Nucleus accumbens (tissue), 56 donors: ENCODE measurements at places on chromosomes 16 and 17.
A peak's percentile ranks its signal among the peaks of the same experiment; 100 is the strongest.

DNA sequence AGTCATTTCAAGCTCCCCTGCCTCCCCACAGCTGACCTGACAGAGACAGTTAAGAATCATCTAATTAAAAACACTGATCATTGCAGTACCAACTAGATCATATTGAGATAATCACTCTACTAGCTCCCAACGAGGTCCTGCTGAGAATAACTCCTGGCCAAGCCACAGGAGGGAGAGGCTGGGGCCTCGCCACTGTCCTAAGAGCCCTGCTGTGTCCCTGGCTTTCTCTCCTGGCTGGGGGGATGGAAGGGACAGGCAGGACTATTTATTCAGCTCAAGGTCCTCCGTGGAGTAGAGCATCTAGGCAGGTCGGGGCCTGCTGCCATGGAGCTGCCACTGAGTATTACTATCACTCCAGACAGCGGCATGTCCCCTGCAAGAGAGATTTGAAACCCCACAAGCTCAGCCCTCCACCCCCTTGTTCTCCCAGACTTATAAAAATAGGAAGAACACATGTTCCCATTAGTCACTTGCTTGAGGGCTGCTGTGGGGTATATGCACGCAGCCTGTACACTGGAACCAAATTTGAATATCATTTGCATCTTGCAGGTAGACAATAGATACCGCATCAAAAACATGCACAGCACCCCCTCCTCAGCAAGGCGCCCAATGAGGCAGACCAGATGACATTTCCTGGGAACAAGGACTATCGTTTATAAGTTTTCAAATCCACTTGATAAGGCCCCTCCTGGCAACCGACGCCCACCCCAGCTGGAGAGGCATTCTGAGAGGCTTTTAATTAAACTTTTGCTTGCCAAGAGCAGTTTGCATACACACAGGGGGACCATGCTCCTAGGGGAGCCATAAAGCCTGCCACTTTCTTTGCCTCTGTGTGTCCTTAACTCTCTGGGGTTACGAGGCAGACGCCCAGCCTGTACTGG, 385.2 kb upstream of the ZFHX3 start:
- DNase-seq = peak; percentile 15

DNA sequence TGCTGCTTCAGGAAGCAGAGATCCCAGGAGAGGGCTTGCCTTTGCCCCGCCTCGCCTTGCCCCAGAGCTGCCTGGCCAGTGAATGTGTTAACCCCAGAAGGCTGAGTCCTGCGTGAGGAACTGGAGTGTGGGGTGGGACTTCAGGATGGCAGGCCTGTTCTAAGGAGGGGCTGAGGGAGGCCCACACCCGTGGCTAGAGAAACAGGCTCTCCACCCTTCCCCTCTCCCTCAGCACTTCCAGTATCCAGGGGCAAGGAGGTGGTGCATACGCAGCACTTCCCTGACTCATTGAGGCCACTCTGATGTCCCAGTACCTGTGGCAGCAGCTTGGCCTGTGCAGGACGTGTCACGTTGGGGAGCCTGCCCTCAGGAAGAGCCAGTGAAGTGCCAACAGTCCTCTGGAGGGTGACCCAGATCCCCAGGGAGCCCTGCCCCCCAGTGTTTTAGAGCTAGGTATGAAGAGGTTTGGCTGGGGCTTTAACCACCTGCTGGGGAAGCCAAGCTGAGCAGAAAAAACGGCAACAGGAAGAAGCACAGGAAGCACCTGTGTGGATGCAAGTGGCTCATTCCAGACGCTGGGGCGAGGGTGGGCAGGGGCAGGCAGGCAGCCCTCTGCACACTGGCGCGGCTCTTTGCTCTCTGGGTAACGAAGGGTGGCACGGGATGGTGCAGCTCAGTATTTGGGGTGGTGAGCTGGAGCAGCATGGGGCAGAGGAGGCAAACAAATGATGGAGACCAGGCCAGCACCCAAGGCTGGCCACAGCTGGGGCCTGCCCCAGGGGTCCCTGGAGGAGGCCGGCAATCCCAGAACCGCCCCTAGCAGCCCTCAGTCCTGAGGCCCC, 14.7 kb upstream of the CTCF start:
- no peak for DNase-seq

DNA sequence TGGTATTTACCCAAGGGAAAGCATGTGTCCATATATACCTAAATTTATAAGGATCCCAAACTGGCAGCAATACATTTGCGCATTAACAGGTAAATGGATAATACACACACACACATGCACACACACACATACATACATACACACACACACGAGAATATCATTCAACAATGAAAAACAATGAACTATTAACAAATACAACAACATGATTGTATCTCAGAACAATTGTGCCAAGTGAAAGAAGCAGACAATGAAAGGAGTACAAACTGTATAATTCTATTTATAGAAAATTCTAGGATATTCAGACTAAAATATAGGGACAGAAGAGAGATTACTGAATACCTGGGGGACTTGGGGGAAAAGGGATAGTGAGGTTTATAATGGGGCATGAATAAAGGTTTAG, 323.0 kb downstream of the KCNJ2 start:
- no peak for DNase-seq

- no peak for DNase-seq
These were observed 2.1 kb downstream of the SEPTIN1 start for GRCh38 chr16:30380072-30380802.

DNA sequence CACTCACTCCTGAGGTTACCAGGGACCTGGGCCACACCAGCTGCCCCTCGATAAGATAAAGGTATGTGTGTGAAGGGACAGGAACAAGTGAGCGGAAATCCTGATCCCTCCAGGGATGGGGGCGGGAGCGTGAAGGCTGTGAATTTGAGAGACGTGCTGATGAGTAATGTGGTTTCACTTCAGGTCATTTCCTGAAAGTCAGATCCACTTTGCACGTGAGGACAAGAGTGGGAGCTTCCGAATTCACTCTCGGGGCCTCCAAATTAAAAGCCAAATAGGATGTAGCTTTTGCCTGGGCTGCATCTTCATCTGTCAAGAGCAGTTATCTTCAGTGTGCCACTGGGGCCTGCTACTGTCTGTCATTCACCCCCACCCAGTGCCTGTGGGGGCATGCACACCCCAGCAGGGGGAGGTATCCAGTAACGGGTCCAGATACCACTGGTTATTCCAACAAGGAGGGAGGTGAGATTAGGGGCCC, 87.4 kb upstream of the LHX1 start:
- DNase-seq = no peak
